ENCODE measurements at places on chromosomes 5 and 9.
A peak's percentile ranks its signal among the peaks of the same experiment; 100 is the strongest.

DNA sequence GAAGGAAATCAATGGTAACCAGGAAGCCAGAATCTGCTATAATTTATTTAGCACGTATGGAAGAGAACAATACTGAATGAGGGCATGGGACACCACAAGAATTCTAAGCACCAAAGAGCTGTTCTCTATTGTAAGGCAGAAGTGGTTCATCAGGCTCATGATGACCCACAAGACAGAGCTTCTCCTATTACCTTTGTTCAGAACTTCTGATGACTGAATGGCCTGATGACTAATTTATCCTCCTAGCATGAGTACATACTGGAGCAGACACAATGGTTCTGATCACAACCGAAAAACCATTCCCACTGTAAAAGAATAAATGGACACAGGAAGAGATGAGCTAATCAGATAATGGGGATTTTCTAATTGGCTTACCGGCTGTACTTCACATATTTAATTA, 329.8 kb upstream of the PDE4D start:
- DNase-seq, result no peak

GRCh38 chr5:147887930-147888329, 9.4 kb downstream of the SCGB3A2 start:
- DNase-seq, result no peak

DNA sequence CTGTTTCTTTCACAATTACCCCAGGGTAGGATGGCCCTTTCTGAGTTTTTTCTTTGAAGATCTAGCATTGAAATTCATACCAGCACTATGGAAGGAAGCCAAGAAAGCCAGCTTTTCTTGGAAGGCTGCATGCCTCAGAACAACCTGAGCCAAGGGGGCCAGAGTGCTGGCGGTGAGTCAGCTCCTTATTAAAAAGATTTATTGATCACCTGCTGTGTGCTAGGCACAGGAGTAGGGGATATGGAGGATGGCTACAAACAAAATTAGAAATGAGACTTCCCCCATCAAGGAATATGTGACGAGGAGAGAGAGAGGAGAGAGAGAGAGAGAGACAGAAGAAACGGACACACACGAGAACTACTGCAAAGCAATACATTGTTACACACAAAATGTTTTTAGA, 184.6 kb upstream of the PUM3 start:
- no peak for DNase-seq

DNA sequence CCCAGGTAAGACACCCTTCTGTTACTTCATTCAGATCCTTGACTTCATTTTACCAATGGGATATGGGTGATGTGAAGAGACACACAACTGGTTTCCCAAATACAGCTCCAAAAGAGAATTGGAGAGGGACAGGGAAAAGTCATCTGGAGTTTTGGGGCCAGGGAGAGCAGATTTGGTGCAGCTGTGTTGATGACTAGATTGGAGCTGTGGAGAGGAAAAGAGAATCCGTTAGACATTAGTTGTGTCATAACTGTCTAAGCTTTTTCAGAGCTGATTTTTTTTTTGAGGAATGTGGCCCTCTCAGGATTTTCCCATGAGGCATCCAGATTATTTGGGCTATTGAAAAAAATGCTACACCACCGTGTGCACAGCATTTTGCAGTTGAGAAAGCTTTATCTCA, 423.4 kb downstream of the DMAC1 start:
- no peak for DNase-seq

- no peak for DNase-seq
Observed at GRCh38 chr5:50576265-50576664, 90.2 kb upstream of the PARP8 start.

DNA sequence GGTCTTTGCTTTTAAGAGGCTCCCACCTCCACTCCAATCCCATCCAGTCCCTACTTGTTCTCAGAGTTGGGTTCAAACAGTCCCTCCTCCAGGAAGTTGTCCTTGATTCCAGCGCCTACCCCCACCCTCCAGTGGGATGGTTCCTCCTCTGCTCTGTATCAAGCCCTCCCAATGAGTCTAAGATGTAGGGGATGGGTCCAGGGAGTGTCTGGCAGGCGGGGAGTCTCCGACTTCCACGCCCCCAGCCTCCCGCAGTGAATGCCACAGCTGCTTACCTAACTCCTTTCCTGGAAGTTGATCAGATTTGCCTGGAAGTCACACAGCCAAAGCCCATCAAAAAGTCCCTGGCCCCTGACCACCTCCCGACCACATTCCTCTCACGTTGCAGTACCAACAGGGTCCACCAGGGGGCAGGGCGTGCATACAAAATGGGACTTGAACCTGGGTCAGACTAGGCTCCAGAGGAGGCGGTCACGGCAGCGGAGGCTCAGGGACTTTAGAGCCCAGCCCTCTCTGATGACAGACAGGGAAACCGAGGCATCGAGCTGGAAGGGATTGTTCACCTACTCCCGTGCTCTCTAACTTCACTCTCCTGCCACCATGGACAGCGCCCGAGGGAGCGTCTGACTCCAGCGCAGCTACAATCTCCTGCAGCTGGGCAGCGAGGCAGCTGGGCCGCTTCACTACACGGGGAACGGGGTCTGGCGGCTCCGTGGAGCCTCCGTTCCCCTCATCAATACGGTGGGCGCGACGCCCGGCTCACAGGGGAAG, 25.0 kb upstream of the TDRD7 start:
- DNase-seq, result peak; percentile 71

GRCh38 chr9:105064248-105065097, 136.5 kb upstream of the ABCA1 start:
- DNase-seq, result no peak

GRCh38 chr9:110029429-110029955, 178.5 kb downstream of the C9orf152 start:
- no peak for DNase-seq

GRCh38 chr9:37575921-37576721, at the start of gene FBXO10:
Gene FBXO10 (minus strand): TSS chr9:37576380. CDS start chr9:37541768, 34,612 bp downstream.
- peak; percentile 12 for DNase-seq

DNA sequence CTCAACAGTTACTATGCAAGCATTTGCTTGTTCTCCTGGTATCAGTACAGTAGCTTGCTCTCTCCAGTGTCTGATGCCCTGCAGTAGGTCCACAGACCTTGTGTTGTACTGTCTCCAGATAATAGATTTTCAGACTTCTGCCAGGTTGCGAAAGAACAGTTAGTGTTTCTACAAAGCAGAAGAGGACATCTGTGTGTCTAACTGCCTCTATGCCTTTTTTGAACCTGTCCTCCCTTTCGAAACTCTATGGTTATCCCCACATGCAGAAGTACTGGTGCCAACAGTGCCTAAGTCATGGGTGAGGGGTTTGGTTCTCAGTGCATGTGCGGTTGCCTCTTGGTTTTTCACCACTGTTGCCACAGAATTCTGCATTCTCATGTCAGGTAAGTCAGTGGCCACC, 45.9 kb downstream of the KCNN2 start:
- DNase-seq, result no peak

DNA sequence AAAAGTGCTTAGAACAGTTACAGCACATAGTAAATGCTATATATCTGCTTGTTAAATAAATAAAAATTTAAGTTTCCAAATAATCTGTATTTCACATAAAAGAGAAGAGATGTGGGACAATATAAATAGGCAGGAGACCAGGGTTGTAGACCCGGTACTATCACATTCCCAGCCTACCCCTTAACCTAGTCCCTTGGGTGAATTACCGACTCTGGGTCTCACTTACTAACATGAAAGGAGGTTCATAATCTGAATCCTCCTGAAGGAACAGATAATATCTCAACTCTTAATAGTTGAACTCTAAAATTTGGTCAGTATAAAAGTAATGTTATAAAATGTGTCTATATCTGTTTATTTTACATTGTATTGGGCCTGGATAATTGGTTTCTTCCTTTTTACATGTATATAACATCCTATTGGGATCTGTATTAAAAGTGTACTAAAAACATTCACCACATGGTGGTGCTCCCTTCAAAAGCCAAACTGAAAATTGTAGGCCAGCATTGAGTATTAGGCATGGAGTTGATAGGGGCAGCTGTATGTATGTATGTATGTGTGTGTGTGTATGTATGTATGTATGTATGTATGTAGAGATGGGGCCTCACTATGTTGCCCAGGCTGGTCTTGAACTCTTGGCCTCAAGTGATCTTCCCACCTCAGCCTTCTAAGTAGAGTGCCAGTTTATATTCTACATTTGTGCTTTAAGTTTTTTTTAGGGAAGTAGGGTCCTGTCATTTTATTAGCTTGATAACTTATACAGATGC, 64.2 kb upstream of the ABL1 start:
- peak; percentile 19 for DNase-seq

- no peak for DNase-seq
Observed at GRCh38 chr5:8316608-8317280, 447.8 kb downstream of the MTRR start.

GRCh38 chr5:1523480-1523792, 324 bp downstream of the LPCAT1 start:
- no peak for DNase-seq

GRCh38 chr5:129658801-129659200, 89.1 kb upstream of the MINAR2 start:
- DNase-seq, result no peak

GRCh38 chr5:69152731-69153130, 14.2 kb upstream of the CCNB1 start:
- no peak for DNase-seq

- no peak for DNase-seq
Observed at GRCh38 chr5:116766470-116766947, 191.9 kb upstream of the SEMA6A start.

DNA sequence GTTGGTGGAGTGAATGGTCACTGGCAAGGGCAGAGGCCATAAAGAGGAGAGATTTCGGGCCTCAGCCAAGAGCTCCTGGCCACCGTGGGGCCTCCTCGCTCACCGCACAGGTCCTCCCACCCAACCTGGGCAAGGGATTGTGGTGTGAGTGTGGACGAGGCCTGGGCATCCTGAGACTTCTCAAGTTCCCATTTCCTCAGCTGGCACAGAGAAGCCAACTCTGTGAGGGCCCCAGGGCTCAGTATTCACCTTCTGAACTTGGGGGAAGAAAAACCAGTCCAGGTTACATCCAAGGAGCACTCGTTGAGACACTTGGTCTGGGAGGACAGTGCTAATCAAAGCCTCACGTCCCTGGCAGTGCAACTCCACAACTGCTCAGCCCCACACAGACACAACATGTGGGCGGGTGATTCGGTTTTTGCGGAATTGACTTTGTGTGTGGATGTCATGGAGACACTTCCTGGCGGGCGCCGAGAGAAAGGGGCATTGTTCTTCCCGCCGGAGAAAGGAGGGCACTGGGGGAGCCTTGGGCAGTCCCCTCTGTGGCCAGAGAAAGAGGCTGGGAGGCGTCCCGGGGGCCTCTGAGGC, 28.5 kb upstream of the NKD2 start:
- no peak for DNase-seq

DNA sequence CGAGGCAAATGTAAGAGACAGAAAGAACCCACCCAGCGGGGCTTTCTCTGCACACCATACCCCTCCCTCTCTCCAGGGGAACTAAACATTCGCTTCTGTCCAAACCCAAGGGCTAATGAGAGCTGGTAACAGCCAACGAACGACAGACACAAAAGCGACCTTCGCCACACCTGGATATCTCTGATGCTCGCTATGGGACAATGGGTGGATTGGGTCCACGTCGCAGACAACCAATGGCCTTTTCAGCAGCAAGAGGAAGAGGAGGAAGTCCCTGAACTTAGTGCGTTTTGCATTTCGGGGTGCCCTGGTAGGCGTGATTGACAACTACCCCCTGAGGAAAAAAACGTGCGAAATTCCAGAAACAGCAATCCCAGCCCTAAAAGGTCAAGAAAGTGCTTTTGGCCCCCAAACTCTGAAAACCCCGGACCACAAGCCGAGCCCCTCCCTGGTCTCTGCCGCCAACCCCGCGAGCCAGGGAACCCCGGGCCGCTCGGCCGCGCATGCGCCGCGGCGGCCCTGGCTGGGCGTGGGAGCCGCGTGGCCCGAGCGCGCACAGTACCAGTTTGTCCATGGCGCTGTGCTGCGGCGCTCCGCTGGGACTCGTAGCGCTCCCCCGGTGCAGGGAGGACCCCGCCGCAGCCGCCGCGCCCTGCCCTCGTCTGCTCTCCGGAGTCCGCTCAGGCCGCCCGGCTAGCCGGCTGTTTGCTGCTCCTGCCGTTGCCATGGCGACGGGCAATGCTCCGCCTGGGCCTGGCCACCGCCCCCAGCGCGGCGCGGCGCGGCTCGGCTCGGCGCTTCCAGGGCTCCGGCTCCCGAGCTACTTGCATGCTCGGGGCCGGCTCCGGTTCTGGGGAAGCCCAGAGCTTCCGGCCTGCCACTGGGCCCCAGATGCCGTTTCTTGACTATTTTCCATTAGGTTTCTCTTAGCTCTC, 66.9 kb upstream of the DNAH5 start:
- peak; percentile 1 for DNase-seq

GRCh38 chr9:109781541-109782197, 1.7 kb downstream of the PALM2AKAP2 start:
- DNase-seq, result no peak

DNA sequence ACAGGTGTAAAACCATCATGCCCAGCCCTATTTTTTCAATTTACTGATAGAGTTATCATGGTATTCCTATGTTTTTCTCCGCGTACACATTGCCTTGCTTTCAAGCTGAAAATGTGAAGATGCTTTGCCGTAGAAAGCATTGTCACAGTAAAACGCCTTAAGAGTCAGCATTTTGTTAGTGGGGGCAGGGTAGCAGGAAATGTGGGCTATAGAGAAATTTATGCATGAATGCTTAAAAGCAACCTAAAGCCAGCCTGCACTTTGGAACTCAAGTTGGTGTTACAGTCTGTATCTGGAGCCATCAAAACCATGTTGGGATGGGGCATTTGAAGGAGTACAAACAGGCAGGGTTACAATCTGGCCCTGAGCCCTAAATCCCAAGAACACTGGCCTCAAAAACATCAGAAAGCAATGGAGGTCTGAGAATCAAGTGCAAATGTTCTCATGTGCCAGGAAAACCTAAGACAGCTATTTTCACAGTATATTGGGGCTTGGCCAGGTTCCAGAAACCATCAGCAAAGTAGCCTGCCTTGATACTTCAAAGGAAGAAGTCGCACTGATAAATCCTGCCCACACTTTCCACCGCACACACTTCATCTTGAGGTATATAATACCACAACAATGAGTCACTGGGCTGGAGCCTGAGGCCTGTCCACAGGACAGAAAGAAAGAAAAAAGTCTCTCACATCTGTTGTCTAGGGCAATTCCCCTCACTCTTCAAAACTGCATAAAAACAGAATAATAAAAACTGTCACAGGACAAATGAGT, 313.8 kb downstream of the ENC1 start:
- peak; percentile 73 for DNase-seq

GRCh38 chr5:152151940-152152339, 227.3 kb upstream of the GLRA1 start:
- no peak for DNase-seq

- no peak for DNase-seq
Observed at GRCh38 chr9:94166976-94167346, 82.7 kb downstream of the PTPDC1 start.

DNA sequence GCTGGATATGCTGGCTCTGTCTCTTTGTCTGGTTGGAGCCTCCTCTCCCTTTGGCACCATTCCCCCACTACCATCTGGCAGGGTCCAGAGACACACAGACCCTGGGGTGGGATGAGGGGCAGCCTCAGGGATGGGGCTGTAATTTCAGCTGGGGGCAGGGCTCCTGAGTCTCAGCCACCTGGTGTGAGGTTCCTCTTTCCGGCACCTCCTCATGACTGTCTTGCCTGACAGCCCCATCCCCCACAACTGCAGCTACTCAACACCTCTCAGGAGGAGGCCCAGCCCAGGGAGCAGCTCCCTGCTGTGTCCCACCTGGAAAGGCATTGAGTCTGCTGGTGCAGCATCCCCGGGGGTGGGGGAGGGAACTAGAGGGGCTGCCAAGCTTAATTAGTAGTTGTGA, 11.7 kb upstream of the RPS14 start:
- no peak for DNase-seq

GRCh38 chr5:108983461-108984092, 235.9 kb downstream of the FER start:
- DNase-seq, result no peak

Measured in effector memory CD8-positive, alpha-beta T cell (primary cell).